Islet precursor cell (in vitro differentiated cells): ENCODE measurements at places on chromosomes 13 and 19.

GRCh38 chr19:47430041-47430802 lies 10.9 kb upstream of the MEIS3 start:
- peak; percentile 85 for DNase-seq

DNA sequence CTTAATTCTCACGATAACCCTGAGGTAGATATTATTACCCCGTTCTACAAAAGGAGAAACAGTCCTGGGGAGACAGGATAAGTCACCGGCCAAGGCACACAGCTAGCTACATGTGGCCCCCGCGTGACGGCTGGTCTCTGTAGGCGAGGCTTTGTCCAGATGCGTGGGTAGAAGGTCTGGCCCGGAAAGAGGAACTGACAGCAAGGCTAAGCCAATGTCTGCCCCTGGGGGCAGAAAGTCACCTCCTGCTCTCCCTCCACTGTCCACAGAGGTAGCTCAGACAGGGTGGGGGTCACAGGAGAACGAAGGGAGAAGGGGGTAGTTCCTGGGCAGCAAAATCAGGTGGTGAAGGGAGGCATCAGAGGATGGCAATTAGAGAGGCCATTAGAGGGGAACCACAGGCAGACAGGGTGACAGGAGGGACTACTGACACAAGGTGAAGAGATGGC lies 1.8 kb downstream of the APOC4 start:
- no peak for DNase-seq

GRCh38 chr13:92657565-92657964 lies 569.0 kb upstream of the GPC6 start:
- DNase-seq, result no peak

DNA sequence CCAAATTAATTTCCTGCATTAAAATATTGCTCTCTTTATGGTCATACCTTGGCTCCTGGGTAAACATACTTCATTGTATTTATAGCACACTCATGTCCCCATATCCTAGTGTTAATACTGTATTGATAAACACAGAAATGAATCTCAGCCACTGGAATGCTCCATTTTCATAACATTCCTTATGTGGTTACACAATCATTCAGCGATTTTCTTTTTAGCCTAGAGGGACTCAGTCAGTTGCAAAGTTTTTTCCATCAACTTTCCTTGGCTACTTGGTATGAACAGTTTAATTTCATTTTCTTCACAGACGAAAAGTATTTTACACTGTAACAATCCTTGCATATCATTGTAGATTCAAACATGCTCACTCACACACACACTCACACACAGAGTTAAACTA lies 471.5 kb downstream of the FGF14 start:
- no peak for DNase-seq

DNA sequence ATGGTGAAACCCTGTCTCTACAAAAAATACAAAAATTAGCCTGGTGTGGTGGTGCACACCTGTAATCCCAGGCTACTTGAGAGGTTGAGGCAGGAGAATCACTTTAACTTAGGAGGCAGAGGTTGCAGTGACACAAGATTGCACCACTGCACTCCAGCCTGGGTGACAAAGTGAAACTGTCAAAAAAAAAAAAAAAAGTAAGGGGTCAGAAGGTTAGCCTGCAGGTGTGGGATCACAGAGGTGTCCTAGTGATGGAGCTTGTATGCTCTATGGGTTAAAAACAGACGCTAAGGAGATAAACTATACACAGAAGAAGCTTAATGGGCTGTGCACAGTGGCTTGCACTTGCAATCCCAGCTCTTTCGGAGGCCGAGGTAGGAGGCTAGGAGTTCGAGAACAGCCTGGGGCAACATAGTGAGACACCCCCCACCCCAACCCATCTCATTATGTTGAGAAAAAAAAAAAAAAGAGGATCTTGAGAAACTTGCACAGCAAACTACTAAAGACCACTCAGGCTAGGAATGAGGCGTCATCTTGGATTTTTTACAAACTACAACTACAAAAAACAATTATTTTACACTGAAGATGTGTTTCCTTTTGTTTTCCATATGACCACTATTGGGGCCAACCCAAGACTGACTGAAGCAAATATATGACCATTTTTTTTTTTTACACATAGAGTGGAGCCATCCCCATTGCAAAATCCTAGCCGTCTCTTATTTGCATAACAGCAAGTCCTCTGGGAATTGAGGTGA lies 7.9 kb downstream of the FOSB start:
- DNase-seq, result no peak

DNA sequence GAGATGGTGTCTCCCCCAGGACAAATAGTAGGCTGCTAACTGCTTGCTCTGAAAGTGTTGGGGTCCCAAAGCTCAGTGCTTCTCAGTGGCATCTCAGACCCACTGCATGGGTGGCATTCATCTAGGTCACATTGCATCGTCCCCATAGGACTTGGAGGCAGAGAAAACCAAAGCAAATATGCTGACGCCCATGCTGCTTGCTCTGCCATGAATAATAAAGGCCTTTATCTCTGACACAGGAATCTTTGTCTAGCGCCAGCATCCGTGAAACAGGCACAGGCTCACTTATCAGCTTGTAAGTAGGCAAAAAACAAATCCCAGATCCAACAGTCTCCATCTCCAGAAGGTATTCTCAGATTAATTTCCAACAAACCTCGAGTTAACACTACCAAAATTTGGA lies 18.9 kb upstream of the IPO5 start:
- DNase-seq, result no peak

DNA sequence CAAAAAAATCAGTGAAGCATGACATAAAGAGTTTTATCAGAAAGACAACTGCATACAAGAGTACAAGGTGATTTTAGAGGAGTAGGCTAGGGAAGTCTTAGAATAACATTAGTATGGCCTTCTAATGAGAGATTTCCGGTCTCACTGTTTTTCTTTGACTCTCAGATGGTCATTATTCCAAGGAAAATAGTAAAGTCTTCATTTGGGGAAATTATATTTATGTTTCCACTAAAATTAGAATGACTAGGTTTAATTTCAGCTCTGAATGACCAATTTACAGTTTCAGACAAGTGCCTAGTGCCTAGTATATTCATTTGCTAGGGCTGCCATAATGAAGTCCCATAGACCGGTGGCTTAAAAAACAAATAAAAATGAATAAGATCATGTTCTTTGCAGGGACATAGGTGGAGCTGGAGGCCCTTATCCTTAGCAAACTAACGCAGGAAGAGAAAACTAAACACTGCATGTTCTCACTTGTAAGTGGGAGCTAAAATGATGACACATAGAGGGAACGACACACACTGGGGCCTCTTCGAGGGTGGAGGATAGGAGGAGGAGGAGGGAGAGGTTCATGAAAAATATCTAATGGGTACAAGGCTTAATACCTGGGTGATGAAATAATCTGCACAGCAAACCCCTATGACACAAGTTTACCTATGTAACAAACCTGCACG lies 303.1 kb downstream of the PCDH9 start:
- DNase-seq, result no peak

GRCh38 chr19:30135797-30136196 lies 193.8 kb downstream of the URI1 start:
- DNase-seq, result no peak

DNA sequence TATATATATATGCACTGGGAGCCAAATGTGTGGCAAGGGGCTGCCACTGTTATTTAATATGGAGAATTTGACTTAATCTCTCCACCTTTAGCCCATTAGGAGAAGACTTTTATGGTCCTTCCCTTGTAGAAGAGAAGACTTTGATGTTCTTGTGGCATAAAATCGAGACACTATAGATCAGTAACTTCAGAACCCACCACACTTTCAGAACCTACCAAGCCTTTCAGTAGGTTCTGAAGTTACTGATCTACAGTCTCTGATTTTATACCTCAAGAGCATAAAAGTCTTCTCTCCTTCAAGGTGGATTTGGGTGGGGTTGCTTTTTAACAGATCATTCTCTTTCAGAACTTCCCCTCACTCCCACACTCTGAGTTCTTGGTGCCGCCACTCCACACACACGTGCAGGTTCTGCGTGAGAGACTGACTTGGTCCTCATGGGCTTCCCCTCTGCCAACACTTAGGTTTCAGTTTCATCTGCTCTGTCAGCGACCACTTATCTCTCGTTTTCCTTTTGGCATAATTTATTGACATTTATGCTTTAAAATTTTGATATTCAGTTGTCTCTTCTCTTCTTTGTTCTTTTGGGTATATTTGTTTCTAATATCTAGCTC lies 213.4 kb upstream of the PCDH17 start:
- DNase-seq, result no peak
